ENCODE measurements at places on chromosomes 6 and 20.

GRCh38 chr6:73108949-73109348 lies 116.3 kb downstream of the KHDC1L start:
- no peak for DNase-seq

- no peak for DNase-seq
These were observed 11.3 kb upstream of the ZNF335 start for GRCh38 chr20:45983279-45983743.

DNA sequence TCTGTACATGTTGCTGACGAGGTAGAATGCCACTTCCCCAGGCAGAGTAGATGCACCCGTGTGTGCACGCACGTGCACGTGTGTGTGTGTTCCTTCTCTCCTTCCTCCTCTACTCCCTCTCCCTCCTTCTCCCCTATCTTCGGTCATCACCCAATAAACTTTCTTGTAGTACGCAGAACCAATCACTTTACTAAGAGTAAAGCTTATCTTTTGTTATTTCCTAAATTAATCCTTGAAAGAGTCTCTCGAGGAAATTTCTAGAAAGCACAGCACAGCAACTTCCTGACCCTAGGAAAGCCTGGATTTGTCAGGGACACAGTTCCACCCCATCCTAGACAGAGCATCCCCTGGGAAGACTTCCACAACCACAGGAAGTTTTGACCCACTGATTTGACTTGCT lies 166.1 kb downstream of the ZDHHC14 start:
- DNase-seq, result no peak

GRCh38 chr6:11062083-11062482 lies 18.0 kb upstream of the ELOVL2 start:
- DNase-seq, result no peak

DNA sequence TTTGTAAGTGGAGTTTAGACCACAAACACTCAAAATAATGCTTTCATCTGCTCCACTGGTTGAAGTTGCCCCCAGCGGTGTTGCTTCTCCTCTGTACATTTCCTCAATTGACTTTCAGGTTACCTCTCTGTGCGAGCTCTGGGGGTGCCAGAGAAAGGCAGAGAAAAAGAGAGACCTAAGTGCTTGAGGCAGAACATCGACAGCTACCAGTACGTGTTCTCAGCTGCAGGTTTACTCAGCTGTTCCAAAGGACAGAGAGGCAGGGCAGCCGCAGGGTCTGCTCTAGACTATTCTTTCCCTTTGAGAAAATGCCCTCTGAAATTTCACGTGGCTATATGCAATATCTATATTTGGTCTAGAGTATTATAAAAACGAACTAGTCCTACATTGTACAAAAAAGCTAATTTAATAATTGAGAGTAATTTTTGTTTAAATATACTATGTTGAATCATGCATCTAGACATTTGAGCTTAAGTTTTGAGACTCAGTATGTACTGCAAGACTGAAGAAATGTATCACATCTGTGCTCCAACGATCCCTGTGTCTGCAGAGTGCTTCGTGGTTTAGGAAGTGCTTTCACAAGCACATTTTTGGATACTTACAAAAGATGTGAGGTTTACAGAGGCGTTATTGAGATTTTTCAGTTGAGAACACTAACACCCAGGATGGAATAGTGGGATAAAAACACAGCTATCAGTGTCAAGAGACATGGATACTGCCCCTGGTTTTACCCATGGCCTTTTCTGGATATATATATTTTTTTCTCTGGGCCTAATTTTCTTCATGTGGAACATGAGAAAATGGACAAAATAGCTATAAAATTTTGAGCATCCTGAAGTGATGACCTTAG lies 453.6 kb upstream of the FLRT3 start:
- DNase-seq, result no peak

DNA sequence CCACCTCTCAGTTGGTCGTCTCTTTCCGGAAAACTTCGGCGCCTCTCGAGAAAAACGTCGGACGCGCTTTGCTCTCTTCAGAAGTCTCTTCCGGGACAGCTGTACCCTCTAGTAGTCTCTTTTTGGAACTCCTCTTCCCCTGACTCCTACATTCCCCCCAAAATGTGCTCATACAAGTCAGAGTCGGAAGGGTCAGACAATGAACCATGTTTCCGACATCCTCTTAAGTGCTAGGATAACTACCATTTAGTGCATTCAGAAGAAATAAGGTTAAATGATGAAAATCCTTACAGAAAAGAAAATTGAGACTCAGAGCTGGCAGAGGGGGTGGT lies 476 bp upstream of the TP53RK start:
- DNase-seq, result no peak

DNA sequence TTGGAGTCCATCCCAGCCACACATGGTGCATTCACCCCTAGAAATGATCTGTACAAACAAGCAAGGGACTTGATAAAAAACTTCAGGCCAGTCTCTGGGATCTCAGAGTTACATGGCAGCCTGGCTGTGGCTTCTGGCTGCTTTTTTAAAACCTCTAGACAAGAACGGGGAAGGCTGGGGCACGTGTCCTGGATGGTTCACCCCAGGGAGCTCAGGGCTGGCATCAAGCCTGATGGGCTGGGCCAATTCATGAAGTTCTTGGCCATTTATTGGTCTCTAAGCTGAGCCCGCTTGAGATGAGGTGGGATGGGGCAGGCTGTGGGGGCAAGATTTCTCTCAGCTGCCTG lies 10.4 kb upstream of the ZFAND3 start:
- no peak for DNase-seq

DNA sequence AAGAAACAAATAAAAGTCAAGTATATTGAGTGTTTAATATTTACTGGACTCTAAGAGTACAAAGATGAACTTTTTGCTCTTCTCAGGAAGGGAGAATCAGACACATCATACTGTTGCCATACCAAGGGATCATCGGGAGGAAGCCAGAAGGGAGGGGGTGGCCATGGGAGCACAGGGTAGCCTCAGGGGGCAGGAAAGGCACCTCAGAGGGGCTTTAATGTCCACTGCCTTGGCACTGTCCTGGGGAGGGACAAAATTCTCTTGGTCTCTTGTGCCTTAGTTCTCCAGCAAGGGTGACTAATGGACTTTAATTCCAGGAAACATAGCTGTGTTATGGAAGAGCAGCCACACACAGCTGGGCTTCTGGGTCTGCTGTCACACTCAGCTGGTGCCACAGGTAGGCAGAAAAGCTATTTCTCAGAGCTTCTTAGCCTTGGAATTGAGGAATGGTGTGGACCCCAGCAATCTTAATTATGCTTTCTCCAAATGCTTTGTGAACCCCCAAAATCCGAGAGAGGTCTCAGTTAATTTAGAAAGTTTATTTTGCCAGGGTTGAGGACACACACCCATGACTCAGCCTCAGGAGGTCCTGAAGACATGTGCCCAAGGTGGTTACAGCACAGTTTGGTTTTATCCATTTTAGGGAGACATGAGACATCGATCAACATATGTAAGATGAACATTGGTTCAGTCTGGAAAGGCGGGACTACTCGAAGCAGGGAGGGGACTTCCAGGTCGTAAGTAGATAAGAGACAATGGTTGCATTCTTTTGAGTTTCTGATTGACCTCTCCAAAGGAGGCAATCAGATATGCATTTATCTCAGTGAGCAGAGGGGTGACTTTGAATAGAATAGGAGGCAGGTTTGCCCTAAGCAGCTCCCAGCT lies 53.2 kb downstream of the MRAP2 start:
- DNase-seq, result no peak

DNA sequence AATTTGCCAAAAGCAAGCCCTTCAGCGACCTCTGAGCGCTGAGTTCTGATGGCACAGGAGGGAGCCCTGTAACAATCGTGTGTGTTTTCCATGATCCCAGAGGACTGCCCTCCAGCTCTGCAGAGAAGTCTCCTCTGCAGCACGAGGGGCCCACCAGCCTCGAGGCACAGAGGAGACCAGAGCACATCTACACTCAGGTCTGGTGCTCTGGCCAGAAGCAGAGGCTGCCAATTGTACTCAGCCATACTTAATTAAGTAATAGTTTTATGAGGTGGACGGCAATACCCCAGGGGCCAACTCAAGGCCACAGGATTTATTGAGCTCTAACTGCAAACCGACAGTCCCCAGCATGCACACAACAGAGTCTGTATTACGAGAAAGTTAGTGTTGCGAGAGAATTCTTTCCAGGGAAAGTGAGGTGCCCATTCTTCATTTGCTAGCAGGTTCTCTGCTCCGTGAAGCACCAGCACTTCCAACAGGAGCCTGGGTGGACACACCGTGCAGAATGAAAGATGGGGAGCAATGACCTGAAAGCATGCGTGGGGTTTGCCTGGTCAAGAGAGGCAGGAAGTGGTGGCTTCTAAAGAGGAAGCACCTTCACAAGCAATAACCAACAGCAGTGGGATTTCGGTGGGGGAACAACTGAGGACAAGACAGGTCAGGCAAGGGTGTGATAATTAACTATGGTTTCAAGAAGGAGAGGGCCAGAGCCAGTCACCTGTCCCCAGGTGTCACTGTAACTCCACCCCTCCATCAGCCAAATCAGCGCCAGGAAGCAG lies 92.8 kb upstream of the FOXC1 start:
- no peak for DNase-seq

- DNase-seq, result no peak
These were observed 7.9 kb downstream of the ZC3H12D start for GRCh38 chr6:149476789-149477455.

- no peak for DNase-seq
These were observed 61.0 kb upstream of the MAFB start for GRCh38 chr20:40749985-40750506.

- no peak for DNase-seq
These were observed 17.2 kb upstream of the SNAP25 start for GRCh38 chr20:10201321-10201870.

- no peak for DNase-seq
These were observed 66.6 kb upstream of the TAB2 start for GRCh38 chr6:149250951-149251350.

DNA sequence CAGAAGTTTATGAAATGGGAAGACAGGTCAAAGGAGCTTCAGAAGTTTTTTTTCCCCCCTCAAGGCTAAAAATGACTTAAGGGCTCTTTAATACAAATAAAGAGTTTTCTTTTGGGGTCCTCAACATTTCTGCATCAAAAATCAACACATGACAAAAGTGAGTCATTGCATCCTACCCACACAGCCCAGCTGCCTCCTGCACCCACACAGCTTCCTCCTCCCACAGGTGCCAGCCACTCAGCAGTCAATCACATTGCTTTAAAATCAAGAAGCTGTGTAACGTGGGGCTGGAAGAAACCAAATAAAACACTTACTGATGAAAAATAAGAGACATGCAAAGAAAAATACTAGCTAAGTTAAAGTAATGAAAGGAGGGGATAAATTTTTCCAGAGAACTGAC lies 68.5 kb downstream of the MAP3K5 start:
- DNase-seq, result peak; percentile 59

GRCh38 chr6:20117474-20117873 lies 94.8 kb downstream of the MBOAT1 start:
- DNase-seq, result no peak

GRCh38 chr6:20234136-20234535 lies 21.9 kb upstream of the MBOAT1 start:
- DNase-seq, result no peak

DNA sequence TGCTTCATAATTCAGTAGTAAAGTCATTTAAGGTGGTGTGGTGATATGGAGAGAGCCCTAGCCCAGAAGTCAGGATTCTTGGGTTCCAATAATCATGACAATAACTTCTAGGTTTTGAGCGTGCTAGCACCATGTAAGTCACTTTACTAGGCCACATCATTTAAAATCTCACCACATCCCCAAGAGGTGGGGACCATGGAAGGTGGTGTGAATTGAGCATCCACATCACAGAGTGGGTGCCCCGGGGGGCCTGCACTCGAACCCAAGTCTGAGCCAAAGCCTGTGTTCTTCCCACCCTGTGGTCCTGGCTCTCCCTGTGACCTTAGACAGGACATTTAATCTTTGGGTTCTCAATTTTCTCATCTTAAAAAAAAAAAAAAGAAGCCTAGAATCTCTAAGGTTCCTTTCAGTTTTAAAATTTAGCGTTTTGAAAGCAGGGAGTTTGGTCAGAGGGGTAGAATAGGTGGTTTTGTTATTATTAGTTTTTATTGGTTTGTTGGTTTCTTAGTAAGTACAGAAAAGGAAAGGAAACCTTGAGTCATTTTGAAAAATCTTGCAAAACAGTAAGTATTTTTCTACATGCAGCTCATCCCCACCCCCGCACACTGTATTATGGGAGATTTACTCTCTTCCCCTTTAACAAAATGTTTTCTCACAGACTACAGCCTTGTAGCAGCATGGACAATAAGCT lies 26.4 kb downstream of the ARMC2 start:
- peak; percentile 90 for DNase-seq

- no peak for DNase-seq
These were observed 80.7 kb downstream of the SYTL3 start for GRCh38 chr6:158730541-158730907.

- DNase-seq, result no peak
These were observed 563.3 kb upstream of the ADGRB3 start for GRCh38 chr6:68071740-68072139.

- DNase-seq, result peak; percentile 93
These were observed 37.4 kb downstream of the COX4I2 start for GRCh38 chr20:31674895-31675827.

DNA sequence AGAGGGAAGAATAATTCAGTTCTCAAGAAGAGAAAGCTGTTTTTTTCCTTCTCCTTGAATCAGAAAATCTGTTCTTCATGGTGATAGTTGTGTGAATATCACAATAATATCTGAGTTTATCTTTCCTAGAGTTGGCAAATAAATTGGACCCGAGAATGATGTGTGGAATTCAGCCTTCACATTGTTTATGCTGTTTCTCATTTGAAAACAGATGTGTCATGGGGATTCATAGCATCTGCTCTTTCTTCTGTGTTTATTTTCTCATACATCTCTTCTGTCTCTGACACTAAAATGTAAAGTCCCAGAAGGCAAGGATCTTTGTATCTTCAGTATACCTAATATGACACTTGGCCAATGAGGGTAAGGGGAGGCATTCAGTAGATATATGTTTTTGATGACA lies 103.6 kb upstream of the SGK1 start:
- DNase-seq, result no peak

DNA sequence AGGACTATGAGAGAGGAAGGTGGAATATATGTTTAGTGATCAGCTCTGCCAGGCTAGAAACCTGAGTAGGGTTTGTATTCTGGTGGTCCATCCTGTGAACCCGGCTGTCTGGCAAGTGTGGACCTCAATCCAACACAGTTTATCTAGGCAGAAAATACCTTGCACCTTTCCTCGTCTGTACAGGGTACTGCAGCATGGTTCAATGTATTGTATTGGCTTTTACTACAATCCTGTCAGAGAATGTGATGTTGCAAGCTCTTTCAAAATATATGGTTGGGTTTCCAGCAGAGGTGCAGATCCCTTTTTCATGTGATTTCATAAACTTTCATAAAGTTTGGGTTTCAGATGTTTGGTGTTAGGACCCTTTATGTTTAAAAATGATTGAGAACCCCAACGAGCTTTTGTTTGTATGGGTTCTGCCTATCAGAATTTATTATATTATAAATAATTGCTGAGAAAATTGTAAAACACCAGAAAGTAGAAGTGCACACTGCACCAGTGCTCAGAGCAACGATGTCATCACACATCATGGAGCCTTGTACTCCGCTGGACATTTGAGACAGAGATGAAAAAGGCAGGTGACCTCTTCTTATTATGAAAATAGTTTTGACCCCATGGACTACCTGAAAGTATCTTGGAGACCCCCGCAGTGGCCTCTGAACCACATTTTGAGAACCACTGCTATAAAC lies 106.6 kb downstream of the RTN4IP1 start:
- peak; percentile 47 for DNase-seq

GRCh38 chr20:5168651-5169396 lies 42.0 kb downstream of the CDS2 start:
- DNase-seq, result no peak

All from activated CD4-positive, alpha-beta T cell treated with anti-CD3 and anti-CD28 coated beads, Interleukin-10, Interleukin-2, amounts not matched to agents 100 ng/mL and 50 ng/mL, durations not matched to agents 16 hours and 8 hours (primary cell).